CD4-positive, alpha-beta memory T cell (primary cell): ENCODE measurements at places on chromosomes 4 and X. TPM values are rescaled to one million over a fixed set of nuclear protein-coding genes. Genes with fewer than 3 reads are reported as not detected.

- no peak for DNase-seq
Observed at GRCh38 chrX:13094828-13095341, 50.5 kb upstream of the FAM9C start.

GRCh38 chrX:136731207-136731782 lies 49.4 kb downstream of the ARHGEF6 start:
- DNase-seq = no peak

DNA sequence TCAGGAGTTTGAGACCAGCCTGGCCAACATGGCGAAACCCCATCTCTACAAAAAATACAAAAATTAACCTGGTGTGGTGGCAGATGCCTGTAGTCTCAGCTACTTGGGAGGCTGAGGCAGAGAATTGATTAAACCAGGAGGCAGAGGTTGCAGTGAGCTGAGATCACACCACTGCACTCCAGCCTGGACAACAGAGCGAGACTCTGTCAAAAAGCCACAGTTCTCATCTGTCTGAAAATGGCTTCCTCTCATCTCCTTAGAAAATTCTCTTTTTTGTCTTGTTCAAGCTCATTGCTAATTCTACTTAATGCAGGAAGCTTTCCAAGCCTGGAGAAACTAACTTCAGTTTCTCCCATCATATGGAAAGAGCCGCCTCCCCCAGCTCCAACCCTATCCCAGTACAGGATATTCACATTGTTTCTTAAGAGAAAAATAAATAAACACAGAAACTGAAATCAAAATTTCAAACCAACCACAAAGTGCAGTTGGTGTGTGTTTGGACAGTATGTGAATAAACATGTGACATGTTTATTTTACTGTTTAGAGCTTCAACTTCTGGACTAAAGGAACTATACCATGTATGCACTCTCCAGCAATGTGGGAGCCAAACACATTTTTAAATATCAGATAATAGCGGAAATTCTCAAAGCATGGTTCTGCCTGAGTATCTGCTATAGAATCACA lies 55.0 kb upstream of the GAB1 start:
- DNase-seq = no peak

DNA sequence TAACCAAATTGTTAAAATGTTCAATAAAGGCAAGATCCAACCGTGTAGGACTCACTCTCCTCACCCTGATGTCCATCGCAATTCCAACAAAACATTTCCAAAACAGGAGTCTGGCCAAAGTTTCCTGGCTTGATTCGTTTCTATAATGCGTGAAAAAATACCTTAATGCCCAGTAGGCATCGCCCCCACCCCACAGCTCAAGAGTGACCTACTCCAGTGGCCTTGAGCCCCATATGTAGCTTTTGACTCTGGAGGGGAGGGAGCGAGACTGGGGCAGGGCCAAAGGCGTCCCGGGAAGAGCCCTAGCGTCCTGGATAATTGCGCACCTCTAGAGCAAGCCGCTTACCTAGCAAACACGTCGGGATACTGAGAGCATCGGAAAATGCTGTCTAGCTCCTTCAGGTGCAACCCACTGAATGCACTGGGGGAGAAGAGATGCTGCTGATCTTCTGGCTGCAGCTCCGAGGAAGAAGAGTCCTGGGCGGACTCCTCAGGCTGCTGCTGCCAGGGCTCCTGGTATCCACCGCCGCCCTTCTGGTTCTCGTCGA lies 55.6 kb upstream of the NKAP start:
- DNase-seq = no peak

GRCh38 chr4:136748773-136749172 lies 783.5 kb downstream of the PCDH18 start:
- no peak for DNase-seq

DNA sequence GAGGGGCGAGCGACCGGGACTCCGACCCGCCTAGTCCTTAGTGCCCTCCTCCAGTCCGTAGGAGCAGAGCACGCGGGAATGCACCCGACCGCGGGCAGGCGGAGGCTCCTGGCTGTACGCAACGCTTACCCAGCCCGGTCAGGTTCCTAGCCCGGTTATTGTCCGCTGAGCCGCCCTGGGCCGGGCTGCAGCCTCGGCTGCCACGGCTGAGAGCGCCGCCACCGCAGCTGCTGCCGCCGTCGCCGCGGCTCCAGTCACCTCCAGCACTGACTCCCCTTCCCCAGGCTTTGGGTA lies at the start of gene AMER1:
Gene AMER1, minus strand, starts transcription at position 268 of the 294 bp plus-strand sequence. CDS start 12,422 bp downstream, outside the sequence.
- no peak for DNase-seq

DNA sequence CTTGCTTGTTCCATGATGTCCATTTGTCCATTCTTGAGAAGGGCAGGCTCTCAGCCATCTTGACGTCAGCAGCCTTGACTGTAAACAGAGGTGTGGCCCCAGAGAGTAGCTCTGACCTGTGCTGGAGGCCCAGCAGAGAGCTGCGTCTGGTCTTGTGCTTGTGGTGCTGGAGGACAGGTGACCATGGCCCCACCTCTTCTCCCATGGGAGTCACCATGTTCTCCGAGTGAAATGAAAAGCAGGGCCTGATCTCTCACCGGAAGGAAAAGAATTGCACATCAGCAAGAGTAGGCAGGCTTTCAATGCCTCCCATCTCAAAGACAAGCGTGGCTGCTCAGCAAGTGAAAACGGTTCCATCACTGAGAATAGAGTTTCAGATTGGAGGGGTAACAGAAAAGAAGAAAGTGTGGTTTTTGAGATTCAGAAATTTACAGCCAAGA lies 11.5 kb downstream of the PARM1 start:
- no peak for DNase-seq

- DNase-seq = no peak
Observed at GRCh38 chr4:146900295-146900694, 45.4 kb downstream of the TTC29 start.

GRCh38 chrX:41518127-41518840 lies 71.1 kb downstream of the NYX start:
- DNase-seq = no peak

DNA sequence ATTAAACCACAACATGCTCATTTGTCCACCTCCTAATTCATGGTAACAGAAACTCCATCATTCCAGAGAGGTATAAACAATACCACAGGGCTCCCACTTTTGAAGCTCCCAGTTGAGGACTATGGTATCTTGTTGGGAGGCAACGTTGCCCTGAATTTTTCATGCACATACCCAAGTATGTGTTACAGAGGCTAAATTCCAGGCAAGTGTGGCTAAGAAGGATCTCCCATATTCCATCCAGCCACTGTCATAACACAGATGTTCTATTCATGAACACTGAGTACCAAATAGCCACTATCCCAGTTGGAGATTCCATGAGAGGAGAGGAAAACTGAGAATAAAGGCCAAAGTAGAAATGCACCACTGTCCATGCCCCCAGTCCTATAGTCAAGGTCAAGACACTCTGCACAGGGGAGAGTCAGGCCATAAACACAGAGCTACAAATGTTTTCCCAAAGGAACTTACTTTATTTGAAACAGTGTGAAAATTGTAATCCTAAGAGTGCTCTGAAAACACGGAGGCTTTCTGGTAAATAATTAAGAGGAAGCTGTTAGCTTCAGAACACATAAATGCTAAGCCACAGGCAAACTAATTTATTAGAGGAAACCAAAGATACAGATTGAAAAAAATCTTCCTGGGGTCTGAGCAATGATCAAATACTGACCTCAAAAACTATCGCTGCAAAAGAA lies 42.4 kb upstream of the TMPRSS11B start:
- no peak for DNase-seq

GRCh38 chr4:189771696-189772361 lies 168.8 kb upstream of the FRG1 start:
- no peak for DNase-seq

GRCh38 chr4:133465022-133465421 lies 315.9 kb downstream of the PCDH10 start:
- no peak for DNase-seq

- DNase-seq = no peak
Observed at GRCh38 chr4:105158837-105159236, 12.2 kb downstream of the TET2 start.

GRCh38 chrX:153400146-153401132 lies 711 bp downstream of the PNMA6E start:
- DNase-seq = peak; percentile 39

- no peak for DNase-seq
Observed at GRCh38 chr4:123093236-123093635, 170.8 kb upstream of the NUDT6 start.

- no peak for DNase-seq
Observed at GRCh38 chr4:62191451-62192240, 991.5 kb downstream of the ADGRL3 start.

DNA sequence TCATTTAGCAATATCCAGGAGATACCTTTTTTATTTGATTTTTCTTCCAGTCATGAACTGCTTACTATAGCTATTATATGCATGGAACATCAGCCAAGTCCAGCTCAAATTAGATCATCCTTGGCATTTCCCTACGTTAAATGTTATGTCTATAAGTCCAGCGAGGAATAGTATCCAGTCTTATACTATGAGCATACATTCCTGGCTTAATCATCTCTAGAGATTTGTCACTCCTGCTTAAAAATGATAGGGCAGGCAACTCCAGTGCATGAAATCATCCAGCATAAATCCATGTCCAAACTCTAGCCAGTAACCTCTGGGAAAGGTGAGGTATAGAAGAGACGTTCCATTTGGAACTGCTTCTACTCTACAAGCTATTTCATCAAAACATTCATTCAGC lies 126.7 kb upstream of the VCX2 start:
- no peak for DNase-seq

DNA sequence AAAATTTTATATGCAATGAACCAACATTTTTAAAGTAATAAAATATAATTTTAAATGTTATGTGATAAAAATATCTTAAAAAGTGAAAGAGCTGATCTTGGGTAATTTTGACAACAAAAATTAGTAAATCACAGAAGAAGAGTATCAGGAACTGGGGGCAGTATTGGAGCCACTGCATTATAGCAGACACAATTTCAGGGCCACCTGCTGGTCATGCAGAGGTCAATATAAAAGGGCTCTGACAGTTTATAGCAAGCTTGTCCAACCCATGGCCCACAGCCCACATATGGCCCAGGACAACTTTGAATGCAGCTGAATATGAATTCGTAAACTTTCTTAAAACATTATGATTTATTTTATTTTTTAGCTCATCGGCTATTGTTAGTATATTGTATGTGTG lies 13.0 kb upstream of the LEF1 start:
- DNase-seq = no peak

DNA sequence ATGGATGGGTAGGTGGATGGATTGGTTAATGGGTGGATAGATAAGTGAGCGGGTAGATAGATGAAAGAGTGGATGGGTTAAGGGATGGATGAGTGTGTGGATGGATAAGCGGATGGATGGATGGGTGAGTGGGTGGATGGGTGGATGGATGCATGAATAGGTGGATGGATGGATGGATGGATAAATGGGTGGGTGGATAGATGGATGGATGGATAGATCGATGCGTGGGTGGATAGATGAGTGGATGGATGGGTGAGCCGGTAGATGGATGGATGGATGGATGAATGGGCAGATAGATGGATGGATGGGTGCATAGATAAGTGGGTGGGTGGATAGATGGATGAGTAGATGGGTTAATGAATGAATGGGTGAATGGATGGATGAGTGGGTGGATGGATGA lies 90.9 kb downstream of the CPZ start:
- DNase-seq = no peak

DNA sequence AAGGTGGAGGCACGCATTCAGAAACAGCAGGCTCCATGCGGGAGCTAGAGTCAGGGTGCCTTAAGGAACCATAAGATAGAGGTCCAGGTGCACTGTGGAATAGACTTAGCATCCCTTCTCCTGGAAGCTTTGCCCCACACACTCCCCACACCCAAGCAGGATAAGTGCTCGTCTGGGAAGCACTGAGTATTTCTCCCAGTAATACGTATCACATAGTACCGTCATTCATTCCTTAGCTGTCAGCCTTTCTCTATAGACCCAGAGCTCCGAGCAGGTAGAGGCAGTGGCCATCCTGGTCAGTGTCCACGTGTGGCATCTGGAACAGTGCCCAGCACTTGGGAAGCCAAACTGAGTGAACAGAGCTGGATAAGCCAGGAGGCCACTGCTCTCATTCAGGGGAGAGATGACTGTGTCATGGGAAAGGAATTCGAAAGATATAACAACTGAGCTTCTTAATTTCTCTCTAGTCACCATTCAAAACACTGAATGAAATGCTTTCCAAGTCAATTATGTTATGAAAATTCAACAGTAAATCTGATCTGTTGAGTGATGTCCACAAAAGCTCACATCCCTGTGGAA lies 9.9 kb downstream of the APBB2 start:
- no peak for DNase-seq

DNA sequence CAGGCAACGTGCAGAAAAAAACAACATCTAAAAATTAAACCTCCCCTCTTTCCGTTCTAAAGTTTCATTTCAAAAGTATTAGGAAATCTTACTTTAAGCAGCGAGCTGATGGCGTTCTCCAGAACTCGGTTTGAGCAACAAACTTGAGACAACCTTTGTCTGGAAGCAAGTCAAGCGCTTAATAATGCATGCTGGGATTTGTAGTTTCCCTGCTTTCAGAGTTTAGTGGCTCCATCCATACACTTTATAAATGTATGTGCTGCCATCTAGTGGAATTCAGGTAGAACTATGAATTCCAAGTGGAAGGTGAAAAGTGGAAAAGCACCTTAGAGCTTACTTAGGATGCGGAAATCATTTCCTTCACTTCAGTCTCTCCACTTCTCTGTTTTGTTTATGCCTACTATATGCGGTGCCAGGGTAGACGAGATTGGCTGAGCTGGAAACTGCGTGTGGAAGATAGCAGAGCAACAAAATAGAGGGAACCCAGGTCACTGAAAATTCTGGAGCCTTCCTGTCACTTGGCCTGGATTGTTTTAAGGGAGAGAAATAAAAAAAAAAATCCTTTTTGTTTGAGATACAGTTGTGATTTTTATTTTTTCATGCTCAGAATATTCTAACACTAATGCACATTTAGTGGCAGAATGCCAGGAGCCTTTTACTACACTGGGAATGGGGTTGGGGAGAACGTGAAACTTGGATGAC lies at the start of gene BDH2:
Gene BDH2, minus strand, starts transcription at position 144 of the 702 bp plus-strand sequence. CDS start 3,580 bp downstream, outside the sequence.
- peak; percentile 82 for DNase-seq

The CXCL5 gene
- total RNA-seq = not detected

The PCDH18 gene
- 0.20 TPM for total RNA-seq

The PLP1 gene
- not detected for total RNA-seq
